ENCODE measurements at places on chromosomes 6 and 20.

DNA sequence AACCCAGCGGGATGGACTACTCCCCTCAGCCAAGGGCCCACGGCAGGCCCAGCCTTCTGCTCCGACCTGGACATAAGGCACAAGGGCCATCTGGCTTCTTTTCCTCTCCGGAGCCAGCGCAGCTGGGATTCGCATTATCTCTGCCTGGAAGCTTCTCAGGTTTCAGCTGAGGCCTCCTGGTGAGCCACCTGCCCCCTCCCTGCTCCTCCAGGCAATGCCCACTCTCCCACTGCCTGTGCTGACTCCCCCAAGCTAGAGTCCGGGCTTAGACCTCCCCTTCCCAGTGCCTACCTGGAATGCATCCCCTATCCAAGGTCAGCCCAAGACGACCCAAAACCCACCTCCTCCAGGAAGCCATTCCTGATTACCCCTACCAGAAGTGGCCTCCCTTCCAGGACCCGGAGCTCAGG is 60.7 kb downstream of the EZR start:
- no peak for DNase-seq

- DNase-seq, result no peak
These were observed 28.3 kb upstream of the AFDN start for GRCh38 chr6:167798453-167798852.

GRCh38 chr6:10567256-10568026 is 46.3 kb downstream of the GCNT2 start:
- DNase-seq, result no peak

- no peak for DNase-seq
These were observed 59.2 kb downstream of the LAMP5 start for GRCh38 chr20:9573335-9574151.

DNA sequence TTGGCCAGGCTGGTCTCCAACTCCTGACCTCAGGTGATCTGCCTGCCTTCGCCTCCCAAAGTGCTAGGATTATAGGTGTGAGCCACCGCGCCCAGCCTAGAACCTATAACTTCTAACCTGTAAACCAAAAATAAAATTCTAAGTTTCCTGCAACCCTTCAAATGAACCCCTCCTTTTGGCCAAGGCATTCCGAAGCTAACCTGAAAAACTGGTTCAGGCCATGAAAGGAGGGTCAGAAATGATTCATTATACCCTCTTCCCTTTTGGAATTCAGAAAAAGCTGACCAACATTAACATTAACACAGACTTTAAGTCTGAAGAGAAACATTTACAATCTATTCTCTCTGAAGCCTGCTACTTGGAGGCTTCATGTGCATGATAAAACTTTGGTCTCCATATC is 165.1 kb downstream of the TINAG start:
- no peak for DNase-seq

DNA sequence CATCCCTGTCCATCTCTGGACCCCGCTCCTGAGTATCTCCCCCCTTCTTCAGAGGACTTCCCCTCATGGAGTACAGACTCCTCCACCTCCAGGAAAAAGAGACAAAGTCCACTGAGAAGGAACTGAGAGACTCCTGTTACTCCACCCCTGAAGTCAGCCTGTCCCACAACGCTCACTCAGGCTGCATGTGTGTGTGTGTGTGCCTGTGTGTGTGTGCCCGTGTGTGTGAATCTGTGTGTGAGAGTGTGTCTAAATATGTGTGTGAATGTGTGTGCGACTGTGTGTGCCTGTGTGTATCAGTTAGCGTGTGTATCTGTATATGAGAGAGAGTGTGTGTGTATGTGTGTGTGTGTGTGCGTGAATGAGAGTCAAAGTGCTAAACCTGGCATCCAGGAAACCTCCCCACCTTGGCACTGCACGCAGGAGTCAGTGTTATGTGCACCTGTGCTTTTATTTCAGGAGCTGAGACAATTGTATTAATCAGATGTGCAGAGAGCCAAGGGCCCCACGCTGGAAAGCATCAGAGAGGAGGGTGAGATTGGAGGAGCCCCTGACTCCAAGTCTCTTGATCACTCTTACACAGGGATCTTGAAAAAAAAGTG is 39.0 kb downstream of the HLA-A start:
- no peak for DNase-seq

GRCh38 chr6:35553315-35553714 is 40.6 kb upstream of the TULP1 start:
- no peak for DNase-seq

DNA sequence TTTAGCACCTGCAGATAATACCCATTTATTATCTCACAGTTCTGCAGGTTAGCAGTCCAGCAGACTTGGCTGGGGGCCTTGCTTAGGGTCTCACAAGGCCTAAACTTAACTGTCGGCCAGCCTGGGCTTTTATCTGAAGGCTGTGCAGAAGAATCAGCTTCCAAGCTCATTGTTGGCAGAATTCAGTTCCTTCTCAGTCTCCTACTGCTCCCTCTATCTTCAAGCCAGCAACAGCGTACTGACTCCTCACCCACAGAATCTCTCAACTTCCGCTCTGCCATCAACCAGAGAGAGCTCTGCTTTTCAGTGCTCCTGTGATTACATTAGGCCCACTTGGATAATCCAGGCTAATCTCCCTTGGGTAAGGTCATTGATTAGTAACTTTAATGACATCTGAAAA is 30.2 kb upstream of the NHSL1 start:
- no peak for DNase-seq

DNA sequence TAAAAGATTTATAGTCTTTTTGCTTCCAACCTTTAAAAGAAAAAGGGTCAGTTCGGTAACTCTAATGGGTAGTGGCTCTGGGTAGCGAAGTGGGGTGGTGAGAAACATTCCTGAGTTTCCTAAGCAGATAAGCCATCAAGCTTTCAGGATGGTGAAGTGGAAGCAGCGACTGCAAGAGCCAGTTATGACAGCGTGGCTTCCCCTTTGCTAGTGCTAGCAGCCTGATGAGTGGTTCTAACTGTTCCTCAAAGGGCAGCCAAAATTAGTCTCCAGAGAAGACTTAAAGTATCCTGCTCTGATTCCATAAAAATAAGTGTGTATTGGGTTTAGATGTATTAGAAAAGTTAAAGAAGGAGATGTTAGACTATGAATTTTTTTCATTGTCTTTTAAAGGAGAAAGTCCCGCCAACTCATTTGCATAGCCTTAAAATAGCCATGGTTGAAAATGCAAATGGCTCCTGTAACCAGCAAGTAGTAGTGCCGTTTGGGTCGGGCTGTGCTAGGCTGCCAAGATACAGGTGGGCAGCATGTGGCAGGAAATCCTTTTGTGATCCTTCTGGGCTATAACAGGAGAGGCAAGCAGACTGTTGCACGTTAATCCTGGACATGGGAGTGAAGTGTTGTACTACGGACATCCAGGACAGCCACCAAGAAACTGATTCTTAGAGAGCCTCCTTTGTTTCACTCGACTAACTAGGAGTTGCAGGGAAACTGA is 18.0 kb downstream of the ELOVL2 start:
- no peak for DNase-seq

DNA sequence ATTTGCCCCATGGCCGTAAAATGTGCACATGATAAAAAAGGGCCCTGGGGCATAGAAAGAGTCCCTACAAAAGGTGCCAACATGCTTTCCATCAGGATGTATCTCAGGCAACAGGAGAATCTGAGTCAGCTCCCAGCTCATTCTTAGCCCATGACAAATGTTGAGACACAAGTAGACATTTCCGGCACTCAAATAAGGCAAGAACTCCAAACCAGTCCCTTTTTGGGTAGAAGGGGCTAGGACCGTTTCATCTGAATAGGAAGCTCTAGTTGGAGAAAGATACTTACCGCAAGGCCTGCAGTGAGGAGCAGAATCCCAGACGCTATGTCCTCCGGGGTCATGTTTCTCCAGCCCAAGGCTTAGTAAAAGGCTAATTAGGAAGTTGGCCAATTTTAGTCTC is 261.0 kb upstream of the RIN2 start:
- no peak for DNase-seq
